ENCODE measurements at places on chromosomes 3 and 15.

- no peak for DNase-seq
Measured at GRCh38 chr3:188573956-188574355, 420.0 kb downstream of the LPP start.

DNA sequence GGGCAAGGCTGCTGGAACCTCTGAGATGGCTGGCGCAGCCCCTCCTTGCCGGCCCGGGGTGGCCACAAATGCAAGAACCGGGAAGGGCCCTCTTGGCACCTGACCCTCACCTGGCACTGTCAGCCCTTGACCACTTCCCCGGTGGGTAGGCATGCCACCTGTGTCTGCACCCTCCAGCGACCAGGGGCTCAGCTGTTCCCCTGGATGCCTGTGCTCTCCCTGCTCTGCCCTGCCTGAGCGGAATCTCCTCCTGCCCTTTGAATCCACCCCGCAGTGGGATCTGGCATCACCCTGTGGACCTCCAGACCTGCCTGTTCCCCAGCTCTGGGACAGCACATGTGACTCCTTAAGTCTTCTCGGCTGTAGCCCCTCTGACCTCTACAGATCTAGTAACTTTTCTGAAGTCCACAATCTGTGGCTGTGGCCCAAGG lies 26.1 kb upstream of the FGD5 start:
- no peak for DNase-seq

DNA sequence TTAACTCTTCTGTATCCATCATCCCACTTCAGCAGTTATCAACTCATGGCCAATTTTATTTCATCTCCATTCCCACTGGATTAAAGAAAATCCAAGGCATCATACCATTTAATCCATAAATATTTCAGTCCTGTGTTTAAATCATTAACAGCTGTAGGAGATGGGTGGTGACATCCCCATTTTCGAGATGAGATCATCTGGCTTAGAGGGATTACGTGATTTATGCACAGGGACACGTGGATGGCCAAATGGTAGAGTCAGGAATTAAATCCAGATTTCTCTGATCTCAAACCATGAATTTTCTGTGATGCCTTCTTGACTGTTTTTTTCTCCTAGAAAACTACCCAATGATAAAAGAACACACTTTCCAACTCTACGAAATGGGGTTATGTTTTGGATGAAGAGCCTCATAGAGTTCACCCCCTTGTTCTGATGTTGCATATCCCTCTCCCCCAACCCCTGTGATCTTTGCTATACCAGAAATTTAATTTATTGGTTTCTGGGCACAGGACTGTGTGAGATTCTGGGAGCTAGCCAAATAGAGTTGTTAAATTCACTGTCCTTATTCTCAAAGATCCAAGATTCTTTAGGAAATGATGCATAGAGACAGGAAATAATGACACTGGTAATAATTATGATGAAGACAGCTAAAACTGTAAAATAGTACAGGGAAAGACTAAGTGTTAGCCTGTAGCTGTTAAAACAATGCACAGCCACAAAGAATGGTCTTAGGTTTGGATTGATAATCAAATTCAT lies 7.4 kb downstream of the ZNF589 start:
- no peak for DNase-seq

- DNase-seq, result no peak
Measured at GRCh38 chr15:48370460-48370859, 39.2 kb downstream of the DUT start.

DNA sequence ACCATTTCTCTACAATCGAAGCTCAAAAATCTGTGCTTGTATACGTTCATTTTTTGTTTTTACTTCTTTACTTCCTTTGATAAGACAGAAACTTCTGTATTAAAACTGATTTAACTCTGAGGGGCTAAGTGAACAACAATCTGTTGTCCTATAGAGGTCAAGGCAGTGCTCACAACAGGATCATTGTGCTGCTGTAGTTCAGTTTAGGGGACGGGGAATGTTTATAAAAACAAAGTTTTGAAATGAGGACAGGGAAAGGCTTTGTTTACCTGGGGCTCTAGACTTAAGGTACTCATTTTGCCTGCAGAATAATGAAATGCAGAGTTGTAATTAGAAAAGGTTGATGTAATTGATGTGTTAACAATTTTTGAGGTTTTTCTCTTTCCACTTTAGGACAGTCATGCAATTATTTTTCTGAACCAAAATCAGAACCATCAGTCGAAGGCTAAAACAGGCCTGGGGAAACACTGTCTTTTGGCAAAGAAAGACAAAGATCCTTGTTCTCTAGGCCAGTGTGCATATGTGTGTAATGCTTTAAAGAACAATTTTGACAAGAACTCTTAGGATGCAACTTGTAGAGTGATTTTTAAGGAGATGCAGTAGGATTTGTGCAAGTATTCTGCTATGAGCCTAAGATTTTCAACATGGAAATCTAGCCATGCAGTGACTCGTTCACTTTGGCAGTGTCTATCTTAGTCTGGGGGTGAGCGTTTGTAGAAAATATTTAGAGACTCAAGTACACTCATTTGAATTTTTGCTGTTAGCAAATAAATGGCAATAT lies 165.2 kb downstream of the PGPEP1L start:
- DNase-seq, result no peak

- no peak for DNase-seq
Measured at GRCh38 chr3:18428036-18428435, 2.9 kb upstream of the SATB1 start.

DNA sequence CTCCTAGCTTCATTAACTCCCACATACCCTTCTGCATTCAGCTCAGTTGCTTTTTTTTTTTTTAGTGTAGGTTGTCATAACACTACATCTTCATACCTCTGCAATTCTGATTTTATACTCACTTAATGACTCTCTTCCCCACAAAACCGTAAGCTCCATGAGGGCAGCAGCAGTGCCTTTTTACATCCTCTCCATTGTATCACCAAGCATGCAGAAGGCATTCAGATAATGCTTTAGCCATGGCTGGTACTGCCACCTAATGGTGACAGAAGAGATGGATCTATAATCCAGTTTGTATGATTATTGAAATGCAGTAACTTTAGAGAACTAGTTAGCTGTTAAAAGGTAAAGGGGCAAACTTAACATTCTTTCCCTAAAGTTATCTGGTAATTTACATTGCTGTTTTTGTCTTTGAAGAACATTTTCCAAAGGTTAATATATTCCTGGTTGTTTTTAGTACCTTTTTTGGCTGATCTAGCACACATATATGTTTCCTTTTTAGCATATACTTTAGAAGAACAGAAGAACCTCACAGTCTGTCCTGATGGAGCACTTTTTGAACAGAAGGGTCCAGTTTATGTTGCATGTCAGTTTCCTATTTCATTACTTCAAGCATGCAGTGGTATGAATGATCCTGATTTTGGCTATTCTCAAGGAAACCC lies 36.8 kb downstream of the ATP1B3 start:
- no peak for DNase-seq

GRCh38 chr3:10334042-10334441 lies 13.1 kb upstream of the SEC13 start:
- no peak for DNase-seq

- no peak for DNase-seq
Measured at GRCh38 chr3:169578381-169579024, 85.0 kb downstream of the MECOM start.

- no peak for DNase-seq
Measured at GRCh38 chr15:38091078-38091645, 156.7 kb downstream of the TMCO5A start.

- DNase-seq, result no peak
Measured at GRCh38 chr15:23083115-23083514, 43.7 kb upstream of the TUBGCP5 start.

DNA sequence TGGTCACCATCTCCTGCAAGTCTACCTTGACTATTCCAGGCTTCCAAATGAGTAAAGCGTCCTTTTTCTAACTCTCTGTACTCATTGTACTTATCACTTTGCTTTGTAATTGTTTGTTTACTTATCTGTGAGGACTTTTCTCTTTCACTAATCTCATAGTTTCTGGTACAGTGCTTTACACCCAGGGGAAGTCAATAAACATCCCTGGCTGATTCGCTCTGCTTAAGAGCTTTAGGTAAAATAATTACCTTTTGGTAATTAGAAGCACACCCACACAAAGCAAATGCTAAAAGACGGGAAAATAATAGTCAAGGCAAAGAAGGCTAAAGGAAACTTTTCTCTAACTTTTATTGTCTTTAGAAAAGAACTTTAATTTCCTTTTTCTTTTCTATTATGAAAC lies 466.9 kb upstream of the ROBO1 start:
- DNase-seq, result no peak

DNA sequence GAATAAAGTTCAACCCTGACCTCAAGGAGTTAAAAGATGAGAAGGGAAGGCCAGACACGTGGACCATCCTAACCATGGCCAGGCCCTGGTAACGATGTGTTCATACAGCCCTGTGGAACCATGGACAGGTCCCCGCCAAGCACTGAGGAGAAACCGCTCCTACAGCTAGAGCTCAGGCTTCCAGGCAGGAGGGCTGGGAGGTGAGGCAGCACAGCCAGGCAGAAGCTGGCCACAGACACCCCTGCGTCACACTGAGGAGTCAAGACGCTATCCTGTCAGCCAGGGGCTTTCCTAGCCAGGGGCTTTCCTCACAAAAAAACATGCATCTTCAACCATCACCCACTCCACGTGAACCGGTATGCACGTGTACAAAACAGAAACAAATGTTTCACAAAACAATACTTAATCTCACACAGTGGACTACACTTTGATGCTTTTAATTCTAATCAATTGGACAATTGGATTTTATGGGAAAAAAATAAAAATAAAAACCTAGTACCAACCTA lies 73.2 kb downstream of the TBC1D2B start:
- DNase-seq, result no peak

DNA sequence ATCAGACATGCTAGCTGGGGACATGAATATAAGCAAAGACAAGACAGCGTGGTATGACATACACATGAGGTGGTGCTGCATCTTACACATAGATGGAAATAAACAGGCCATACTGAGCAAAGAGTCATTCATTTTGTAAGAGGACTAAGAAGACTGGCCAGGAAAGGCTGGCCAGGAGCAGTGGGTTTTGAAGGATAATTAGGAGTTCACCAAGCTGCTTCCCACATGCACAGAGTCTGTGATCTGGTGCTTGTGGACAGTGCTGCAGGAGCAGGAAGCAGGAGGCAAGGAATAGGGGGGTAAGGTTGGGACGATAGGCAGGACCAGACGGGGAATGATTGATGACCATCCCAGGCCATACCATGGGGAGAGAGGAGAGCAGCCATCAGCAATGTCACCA lies 41.5 kb downstream of the ST8SIA2 start:
- DNase-seq, result no peak

GRCh38 chr15:42286445-42287029 lies 13.3 kb upstream of the TMEM87A start:
- DNase-seq, result no peak

DNA sequence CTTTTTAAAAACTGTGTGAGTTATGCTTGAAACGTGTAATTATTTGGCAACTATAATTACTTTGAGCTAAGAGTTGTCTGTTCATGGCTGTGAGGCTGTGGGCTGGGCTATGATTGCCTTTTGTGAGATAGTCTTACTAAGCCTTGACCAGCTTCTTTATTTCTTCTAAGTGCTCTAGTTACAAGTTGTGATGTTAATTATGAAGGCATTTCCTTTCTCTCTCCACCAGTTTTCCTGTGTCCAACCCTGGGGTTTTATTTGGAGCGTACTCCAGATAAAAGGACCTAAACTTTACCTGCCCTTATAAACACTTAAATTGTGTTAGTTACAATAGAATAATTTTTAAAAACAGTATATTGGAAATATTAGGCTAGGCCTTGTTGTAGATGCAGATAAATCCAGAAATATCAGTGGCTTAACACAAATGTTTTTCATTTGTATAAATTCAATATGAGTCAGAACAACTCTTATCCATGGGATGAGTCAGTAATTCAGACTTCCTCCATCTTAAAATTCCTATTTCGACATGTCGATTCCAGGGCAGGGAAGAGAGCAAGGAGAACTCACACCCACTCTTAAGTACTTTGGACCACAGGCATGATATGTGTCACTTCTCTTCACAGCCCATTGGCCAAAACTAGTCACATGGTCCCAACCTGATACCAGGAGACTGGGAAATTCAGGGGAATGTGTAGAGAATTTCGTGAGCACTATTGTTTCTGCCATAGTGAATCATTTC lies 17.0 kb downstream of the TMEM62 start:
- no peak for DNase-seq

DNA sequence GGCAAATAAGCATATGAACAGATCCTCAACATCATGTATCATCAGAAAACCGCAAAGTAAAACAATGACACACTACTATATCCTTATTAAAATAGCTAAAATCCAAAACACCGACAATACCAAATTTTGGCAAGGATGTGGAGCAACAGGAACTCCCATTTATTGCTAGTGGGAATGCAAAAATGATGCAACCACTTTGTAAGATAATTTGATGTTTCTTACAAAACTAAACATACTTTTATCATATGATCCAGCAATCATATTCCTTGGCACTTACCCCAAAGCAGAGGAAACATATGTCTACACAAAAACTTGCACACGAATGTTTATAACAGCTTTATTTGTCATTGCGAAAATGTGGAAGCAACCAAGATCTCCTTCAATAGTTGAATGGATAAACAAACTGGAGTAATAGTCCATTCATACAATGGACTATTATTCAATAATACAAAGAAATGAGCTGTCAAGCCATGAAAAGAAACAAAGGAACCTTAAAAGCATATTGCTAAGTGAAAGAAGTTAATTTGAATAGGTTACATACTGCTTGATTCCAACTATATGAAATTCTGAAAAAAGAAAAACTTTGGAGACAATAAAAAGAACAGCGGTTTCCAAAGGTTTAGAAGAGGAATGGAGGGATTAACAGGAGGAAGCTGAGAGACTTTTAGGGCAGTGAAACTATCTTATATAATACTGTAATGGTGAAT lies 172.0 kb downstream of the VPS13C start:
- DNase-seq, result no peak

- DNase-seq, result no peak
Measured at GRCh38 chr3:165254812-165255211, 58.6 kb upstream of the SLITRK3 start.

DNA sequence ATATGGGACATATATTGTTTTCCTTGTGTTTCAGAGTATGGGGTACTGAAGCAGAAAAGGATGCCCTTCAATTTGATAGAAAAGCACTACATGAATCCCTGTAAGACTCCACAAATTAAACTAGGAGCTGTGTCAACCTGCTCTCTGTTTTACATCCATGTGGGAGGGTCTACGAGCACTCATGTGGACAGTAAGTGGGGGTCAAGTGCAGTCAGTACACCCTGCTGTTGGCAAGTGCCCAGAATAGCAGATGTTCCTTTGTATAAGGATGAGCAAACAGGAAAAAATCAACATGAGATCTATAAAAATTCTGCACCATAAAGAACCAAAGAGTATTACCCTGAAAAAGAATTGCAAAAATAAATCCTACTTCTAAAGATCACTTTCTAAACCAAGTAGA lies 659.9 kb downstream of the SI start:
- DNase-seq, result no peak

- no peak for DNase-seq
Measured at GRCh38 chr3:98650971-98651779, 57.8 kb upstream of the CPOX start.

DNA sequence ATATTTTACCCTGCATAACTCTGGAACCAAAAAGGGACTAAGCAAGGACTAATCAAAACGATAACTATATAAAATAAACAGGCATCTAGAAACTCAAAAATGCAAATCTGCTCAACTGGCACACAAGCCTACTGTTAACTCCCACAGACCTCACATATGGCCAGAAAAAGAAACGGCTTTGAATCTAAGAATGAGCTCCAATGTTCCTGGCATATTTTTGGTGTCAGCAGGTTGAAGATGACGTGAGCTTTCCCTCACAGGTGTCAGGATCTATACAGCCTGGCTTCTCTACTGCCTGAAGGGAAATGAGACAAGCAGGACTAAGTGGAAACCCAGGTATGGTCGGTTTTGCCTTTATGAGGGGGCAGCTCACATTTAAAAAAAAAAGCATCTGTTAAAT lies 120.1 kb upstream of the SPATA12 start:
- DNase-seq, result no peak

- DNase-seq, result no peak
Measured at GRCh38 chr15:33910741-33911140, 57.6 kb upstream of the CHRM5 start.

All from activated CD8-positive, alpha-beta memory T cell treated with anti-CD3 and anti-CD28 coated beads for 48 hours (primary cell).